ENCODE measurements at places on chromosomes 4 and X. TPM values are rescaled to one million over a fixed set of nuclear protein-coding genes. Genes with fewer than 3 reads are reported as not detected.

XKRX gene
- total RNA-seq = under 0.01 TPM

IL3RA gene
- total RNA-seq = not detected

UGT2B15 gene
- total RNA-seq = not detected

PAGE2 gene
- not detected for total RNA-seq

SH3TC1 gene
- 3.5 TPM for total RNA-seq

NAP1L3 gene
- 0.89 TPM for total RNA-seq

SLC16A2 gene
- 13.6 TPM for total RNA-seq

ART3 gene
- total RNA-seq = not detected

NIPAL1 gene
- total RNA-seq = 0.50 TPM

TRIM2 gene
- 21.1 TPM for total RNA-seq

GRIA3 gene
- not detected for total RNA-seq

HTN3 gene
- not detected for total RNA-seq

LUZP4 gene
- not detected for total RNA-seq

RAB40AL gene
- total RNA-seq = not detected

TLR3 gene
- total RNA-seq = 1.0 TPM

TBX22 gene
- not detected for total RNA-seq
